Large intestine (tissue), 12 donors: ENCODE measurements at places on chromosomes 1 and 21. TPM values are rescaled to one million over a fixed set of nuclear protein-coding genes. Genes with fewer than 3 reads are reported as not detected.

- DNase-seq: no peak
Measured at GRCh38 chr1:198364471-198364870, 176.0 kb downstream of the ATP6V1G3 start.

GRCh38 chr1:65469126-65469888 lies 48.8 kb downstream of the LEPR start:
- DNase-seq: no peak

DNA sequence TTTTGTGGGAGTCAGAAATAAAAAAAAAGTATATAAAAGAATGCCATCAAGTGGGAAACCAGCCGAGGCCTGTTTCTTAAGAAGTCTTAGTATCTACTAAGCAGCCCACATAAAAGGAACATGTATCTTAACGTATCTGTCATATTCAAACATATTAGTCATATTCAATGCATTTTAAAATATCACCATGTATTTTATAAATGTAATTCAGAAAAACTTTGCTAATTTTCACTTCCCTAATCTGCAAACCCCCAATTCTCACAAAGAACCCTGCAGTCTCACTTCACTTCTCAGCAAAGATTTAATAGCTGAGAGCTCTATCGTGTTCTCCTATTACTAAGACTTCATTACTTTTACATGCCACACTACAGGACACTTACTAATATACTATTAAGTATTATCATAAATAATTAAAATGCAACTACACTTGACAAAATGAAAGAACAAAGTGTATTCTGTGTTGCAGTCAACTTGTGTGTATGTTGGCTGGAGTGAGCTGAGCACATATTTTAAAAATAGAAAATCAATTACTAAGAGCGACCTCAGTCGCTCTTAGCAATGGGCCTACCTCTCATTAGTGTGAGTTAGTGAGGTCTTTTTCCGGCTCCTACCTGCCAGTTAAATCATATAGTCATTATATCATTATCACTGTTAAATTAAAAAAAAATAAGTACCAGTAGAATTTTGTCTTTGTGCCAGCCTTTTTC lies 484.3 kb downstream of the LMO4 start:
- no peak for DNase-seq

- DNase-seq: no peak
Measured at GRCh38 chr1:23401313-23401712, 23.2 kb downstream of the TCEA3 start.

- no peak for DNase-seq
Measured at GRCh38 chr1:99180915-99181314, 83.4 kb upstream of the PLPPR4 start.

GRCh38 chr1:25649505-25650288 lies 33.1 kb downstream of the MAN1C1 start:
- DNase-seq: no peak

GRCh38 chr21:43267391-43268085 lies 98.7 kb downstream of the CRYAA start:
- DNase-seq: no peak

DNA sequence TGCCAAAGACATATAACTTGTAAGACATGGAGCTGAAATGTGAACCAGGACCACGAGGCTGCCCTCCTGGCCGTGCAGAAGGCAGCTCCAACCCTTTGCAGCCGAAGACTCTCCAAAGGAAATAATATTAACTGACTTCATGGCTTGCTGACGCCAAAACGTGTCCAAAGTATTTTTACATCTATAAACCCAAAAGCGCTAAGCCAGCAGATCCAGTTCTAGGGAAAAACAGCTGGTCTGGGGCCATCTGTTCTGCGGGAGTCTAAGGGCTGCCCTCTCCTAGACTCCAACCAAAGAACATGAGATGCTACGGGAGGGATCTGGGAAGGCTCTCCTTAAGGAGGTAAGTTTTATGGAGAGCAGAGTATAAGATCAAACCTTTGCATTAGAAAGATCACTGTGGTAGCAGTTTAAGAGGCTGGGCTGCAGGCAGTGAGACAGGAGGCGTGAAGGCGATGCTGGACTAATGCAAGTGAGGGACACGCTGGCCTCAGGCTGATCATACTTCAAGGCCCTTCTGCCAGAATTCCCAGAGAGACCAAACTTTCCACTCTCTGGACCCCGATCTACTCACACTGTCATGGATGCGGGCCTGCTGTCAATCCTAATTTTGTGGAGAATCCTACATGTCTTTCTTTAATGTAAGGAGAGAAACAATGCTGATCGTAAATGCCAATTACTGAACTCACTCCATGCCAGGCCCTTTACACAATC lies 1.2 kb downstream of the TMEM53 start:
- DNase-seq: no peak

DNA sequence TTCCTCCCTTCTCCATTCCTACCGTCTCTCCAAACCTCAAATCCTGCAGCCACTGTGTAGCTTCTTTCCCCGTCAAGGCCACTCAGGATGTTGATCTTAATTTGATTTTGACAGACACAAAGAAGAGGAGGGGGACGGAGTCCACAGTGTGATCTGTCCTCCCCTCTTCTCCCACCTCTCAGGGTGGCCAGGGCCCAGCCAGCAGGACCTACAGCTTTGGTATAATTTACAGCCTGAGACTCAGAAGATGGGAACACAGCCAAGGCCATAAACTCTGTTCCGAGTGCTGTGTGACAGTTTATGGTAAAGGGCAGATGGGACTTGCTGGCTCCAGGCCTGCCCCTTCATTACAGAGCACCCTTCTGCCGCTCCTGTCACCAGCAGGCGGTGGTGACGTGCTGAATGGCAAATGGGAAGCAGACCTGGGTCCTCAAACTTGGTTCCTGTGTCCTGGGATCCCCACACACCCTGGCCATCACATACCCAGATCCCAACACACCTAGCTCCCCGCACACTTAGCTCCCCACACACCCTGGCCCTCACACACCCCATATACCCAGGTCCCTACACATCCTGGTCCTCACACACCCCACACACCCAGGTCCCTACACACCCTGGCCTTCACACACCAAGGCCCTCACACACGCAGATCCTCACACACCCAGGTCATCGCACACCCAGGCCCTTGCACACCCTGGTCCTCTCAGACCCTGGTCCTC lies 71.6 kb downstream of the CD2 start:
- peak; percentile 61 for DNase-seq

CLIC6 gene
- 18.2 TPM for polyA plus RNA-seq

VANGL2 gene
- 18.8 TPM for polyA plus RNA-seq

SELE gene
- polyA plus RNA-seq: 0.84 TPM

NKAIN1 gene
- 2.7 TPM for polyA plus RNA-seq

COA7 gene
- polyA plus RNA-seq: 19.9 TPM

SAMSN1 gene
- polyA plus RNA-seq: 3.4 TPM

TNFRSF4 gene
- polyA plus RNA-seq: 1.1 TPM

GFI1 gene
- 5.0 TPM for polyA plus RNA-seq

PCP4 gene
- polyA plus RNA-seq: 20.5 TPM

SPRR1B gene
- polyA plus RNA-seq: not detected
